ENCODE measurements at places on chromosomes 5 and 9. TPM values are rescaled to one million over a fixed set of nuclear protein-coding genes. Genes with fewer than 3 reads are reported as not detected.
A peak's percentile ranks its signal among the peaks of the same experiment; 100 is the strongest.

GRCh38 chr9:134047868-134048581, 19.8 kb downstream of the BRD3 start:
- no peak for DNase-seq

GRCh38 chr5:54458221-54458620, 2.7 kb downstream of the HSPB3 start:
- no peak for DNase-seq

DNA sequence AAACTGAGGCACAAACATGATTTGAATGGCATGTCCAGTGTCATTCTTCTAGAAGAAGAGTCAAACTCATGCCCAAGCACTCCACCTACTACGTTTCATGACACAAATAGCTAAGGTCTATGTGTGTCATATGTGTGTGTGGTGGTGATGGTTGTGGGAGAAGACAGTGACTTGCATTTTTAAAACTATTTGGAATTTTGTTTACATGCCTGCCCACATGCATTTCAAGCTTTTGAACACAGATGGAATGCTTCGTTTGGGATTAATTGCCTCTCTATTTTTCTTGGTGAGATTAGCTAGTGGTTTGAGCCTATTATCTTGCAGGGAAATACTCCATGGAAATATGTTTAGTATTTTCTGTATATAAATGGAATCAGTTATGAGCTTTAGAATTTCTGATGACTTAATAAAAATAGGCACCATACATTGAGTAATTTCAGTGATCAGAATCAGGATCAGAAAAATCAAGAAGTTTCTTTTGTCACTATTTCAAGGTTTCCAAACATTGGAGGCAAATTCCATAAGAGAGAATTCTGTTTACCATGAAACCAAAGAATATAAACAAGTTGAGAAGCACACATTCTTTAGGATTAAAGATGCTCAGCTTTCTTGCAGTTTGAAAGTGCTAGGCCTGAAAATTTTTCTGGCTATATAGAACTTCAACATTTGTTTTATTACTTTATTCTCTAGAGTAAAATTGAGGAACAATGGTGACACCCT, 260.3 kb upstream of the SEMA6A start:
- DNase-seq, result no peak

DNA sequence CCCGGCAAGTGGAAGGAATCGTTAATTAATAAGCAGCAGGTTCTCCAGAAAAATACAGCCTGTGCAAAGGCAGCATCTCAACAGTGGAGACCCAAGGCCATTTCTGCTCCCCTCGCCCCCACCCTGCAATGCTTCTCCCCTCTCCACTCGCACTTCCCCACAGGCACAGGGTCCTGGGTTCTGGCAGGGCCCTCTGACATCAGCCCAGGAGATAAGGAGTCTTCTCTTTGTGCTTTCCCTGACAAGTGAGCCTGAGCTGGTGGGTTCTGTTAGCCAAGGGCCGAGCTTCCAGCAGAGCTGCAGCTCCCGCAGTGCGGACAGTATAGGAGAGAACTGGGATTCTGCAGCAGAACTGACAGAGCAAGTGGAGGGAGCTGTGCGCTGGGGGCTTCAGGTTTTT, 257.5 kb downstream of the NSG2 start:
- DNase-seq, result no peak

DNA sequence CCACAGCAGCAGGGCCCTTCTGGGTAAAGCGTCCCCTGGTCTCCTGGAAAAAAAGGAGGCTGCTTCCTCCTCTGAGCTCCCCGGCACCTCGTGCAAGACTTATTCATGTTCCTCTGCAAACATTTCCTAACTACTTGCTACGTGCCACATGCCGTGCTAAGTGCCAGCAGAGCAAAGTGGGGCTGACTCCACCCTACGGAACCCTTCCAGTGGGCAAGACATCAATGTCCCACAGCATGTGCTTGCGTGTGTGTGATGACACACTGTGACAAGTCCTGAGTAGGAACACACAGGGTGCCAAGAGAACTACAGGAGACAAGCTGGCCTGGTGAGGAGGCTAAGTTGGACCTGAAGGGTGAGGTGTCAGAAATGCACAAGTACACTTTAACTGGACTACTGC, 57.4 kb downstream of the SEMA4D start:
- DNase-seq, result no peak

GRCh38 chr5:67156976-67157583, 39.5 kb downstream of the CD180 start:
- no peak for DNase-seq

DNA sequence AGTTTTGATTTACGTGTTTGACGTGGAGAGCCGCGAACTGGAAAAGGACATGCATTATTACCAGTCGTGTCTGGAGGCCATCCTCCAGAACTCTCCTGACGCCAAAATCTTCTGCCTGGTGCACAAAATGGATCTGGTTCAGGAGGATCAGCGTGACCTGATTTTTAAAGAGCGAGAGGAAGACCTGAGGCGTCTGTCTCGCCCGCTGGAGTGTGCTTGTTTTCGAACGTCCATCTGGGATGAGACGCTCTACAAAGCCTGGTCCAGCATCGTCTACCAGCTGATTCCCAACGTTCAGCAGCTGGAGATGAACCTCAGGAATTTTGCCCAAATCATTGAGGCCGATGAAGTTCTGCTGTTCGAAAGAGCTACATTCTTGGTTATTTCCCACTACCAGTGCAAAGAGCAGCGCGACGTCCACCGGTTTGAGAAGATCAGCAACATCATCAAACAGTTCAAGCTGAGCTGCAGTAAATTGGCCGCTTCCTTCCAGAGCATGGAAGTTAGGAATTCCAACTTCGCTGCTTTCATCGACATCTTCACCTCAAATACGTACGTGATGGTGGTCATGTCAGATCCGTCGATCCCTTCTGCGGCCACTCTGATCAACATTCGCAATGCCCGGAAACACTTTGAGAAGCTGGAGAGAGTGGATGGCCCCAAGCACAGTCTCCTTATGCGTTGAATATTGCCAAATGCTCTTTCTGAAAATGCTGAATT, 850 bp downstream of the RRAGA start:
- no peak for DNase-seq

- no peak for DNase-seq
Observed at GRCh38 chr5:7676455-7676854, 174.5 kb downstream of the CFAP90 start.

GRCh38 chr9:2016408-2017330, 1.5 kb downstream of the SMARCA2 start:
- peak; percentile 75 for DNase-seq

GRCh38 chr9:122366074-122366660, 4.7 kb upstream of the PTGS1 start:
- no peak for DNase-seq

- peak; percentile 64 for DNase-seq
Observed at GRCh38 chr5:115601701-115602590, at the start of gene TICAM2. Gene TICAM2, minus strand, starts transcription at chr5:115602479. Its CDS starts 21,223 bp downstream, at chr5:115581256.

DNA sequence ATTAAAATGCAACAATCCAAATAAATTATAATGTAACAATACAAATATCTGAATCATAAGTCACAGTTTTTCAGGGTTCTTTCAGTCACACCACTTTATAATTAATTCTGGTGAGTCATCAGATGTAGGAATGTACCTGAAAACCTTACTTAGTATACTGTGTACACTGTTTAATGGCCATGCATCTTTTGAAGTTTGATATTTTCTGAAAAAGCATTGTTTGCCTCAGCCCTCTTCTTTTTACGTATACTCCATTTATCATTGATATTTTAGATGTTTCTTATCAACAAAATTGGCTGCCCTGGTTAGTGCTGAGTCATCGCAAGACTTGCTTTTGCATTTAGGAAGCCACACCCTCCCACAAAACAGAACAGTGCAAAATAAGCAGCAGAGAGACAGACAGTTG, 218.6 kb downstream of the PJA2 start:
- DNase-seq, result no peak

- no peak for DNase-seq
Observed at GRCh38 chr5:96569332-96569731, 92.8 kb upstream of the CAST start.

- DNase-seq, result no peak
Observed at GRCh38 chr9:14057368-14058324, 256.3 kb downstream of the NFIB start.

DNA sequence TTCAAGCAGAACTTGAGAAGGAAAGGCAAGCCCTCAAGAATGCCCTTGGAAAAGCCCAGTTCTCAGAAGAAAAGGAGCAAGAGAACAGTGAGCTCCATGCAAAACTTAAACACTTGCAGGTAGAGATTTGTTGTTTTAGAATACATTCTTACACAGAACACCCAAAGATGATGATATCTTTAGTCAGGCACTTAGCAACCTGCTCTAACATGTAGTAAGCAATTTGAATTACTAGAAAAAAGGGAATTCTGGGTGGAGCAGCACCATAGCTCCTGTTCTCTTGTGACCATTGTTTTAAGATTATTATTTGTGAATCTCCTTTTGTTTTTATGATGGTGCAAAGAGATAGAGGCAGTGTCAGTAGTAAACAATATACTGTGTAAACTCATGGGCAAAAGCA, 63.1 kb downstream of the RAB14 start:
- DNase-seq, result no peak

DNA sequence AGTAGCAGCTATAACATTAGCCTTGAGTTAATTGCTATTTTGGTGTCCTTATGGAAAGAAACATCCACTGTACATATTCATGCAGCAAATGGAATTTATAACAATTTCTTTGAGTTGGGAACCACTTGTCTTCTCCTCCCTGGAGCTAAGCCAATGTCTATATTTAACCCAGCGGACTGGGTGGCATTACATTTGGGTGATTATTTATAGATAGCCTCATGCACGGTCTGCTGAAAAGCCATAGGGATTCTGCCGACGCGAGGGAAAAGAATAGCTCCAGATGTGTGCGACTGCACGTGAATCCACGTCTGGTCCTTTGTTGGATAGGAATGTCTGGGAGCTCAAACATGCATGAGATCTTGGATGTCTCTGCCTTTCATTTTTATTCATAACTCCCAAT, 157.5 kb upstream of the BRINP1 start:
- no peak for DNase-seq

GRCh38 chr9:35257986-35258659, 96.3 kb downstream of the UNC13B start:
- DNase-seq, result no peak

- no peak for DNase-seq
Observed at GRCh38 chr5:160773646-160774410, 78.2 kb downstream of the ATP10B start.

- no peak for DNase-seq
Observed at GRCh38 chr5:150703762-150704161, 2.9 kb upstream of the RBM22 start.

GRCh38 chr9:91949392-91949945, 559 bp downstream of the ROR2 start:
- DNase-seq, result peak; percentile 38

PCDHB7 gene
- not detected for polyA plus RNA-seq

CEL gene
- polyA plus RNA-seq, result 0.08 TPM

SCGB3A2 gene
- polyA plus RNA-seq, result not detected

ALDH7A1 gene
- 86.9 TPM for polyA plus RNA-seq

WHRN gene
- 0.67 TPM for polyA plus RNA-seq

DOCK2 gene
- polyA plus RNA-seq, result 2.7 TPM

EGFLAM gene
- 1.1 TPM for polyA plus RNA-seq

HTR4 gene
- 0.20 TPM for polyA plus RNA-seq

C8G gene
- polyA plus RNA-seq, result 892 TPM

C1QTNF2 gene
- polyA plus RNA-seq, result 0.18 TPM

PCDHB2 gene
- polyA plus RNA-seq, result not detected

B4GALT1 gene
- polyA plus RNA-seq, result 25.9 TPM

KIF12 gene
- 11.8 TPM for polyA plus RNA-seq
